Activated CD4-positive, alpha-beta T cell treated with anti-CD3 and anti-CD28 coated beads for 36 hours (primary cell): ENCODE measurements at places on chromosomes 7 and 10.

GRCh38 chr10:68231817-68232251, at the start of gene ATOH7:
TSS of gene ATOH7 (minus strand) at chr10:68232113. CDS start at chr10:68231677, 436 bp downstream.
- no peak for DNase-seq

GRCh38 chr10:97531401-97531986, 32.8 kb downstream of the UBTD1 start:
- DNase-seq = no peak

- DNase-seq = no peak
These were observed 334.4 kb upstream of the CACNA2D1 start for GRCh38 chr7:82778021-82778420.

DNA sequence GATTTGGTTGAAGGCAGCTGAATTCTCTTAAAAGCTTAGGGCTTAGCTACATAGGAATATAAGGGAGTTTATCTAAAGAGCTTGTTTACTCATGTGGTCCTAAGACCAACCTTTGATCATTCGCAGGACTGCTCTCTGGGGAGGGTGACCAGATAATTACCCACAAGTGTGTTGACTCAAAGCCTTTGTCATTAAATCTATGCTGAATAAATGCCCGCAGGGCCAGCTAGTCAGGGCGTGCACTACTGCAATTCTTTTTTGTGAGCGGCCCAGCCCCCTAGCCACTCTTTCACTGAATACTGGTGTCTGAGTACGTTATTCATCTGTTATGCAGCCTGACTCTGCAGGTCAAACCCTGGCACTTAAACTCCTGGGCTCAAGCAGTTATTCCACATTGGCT, 69.6 kb downstream of the AKAP9 start:
- DNase-seq = no peak

- DNase-seq = no peak
These were observed 479.8 kb upstream of the MKI67 start for GRCh38 chr10:128606055-128606454.

DNA sequence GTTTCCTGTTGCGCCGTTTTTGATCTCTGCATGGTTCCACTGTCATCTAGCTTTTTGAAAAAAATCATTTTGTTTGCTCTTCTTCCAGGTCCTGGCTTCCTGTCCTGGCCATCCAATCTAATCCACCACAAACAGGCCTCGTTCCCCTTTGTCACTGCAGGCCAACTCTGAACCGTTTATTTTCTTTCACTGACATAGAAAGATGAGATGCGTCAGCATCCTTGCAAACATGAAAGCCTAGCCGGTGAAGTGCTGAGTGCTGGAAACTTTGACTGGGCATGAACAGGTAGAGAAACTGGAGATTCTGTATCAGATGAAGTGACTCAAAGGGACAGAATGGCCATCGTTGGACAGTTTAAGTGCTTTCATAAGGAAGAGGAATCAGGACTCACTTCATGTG, 1247.8 kb downstream of the TYW1 start:
- DNase-seq = no peak

DNA sequence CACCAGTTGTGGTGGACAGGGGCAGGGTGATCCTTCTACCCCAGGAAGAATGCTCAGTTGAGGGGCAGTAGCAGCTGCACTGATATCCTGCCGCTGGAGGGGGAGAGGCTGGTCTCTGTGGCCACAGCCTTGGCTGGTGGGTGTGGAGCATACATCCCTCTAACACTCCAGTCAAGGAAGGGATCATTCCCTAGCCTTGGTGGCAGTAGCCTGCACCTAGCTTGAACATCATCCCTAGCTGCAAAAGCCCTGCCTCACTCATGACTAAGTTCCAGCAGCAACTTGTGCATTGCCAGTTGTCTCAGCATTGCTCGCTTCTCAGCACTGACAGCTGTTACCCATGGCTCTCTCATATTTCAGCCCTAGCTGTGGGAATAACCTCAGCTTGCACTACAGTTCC, 688.9 kb upstream of the POT1 start:
- DNase-seq = no peak

GRCh38 chr7:101702362-101702850, 73.3 kb upstream of the MYL10 start:
- no peak for DNase-seq

DNA sequence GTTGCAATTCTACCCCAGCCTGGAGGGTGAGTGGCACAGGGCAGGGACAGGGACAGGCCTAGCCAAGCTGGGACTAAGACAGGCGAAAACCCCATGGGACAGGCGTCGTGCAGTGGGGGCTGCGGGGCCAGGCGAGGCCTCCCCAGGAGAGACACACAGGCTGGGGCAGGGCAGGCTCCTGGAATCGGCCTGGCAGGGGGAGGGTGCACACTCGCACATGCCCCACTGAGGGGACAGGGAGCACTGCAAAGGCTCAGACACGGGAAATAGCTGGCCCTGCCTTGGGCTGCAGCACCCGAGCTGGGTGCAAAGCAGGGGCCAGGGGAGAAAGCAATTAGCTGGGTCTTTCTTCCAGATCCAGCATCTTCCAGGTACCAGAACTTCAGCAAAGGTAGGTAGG, 10.4 kb downstream of the LAT2 start:
- no peak for DNase-seq

DNA sequence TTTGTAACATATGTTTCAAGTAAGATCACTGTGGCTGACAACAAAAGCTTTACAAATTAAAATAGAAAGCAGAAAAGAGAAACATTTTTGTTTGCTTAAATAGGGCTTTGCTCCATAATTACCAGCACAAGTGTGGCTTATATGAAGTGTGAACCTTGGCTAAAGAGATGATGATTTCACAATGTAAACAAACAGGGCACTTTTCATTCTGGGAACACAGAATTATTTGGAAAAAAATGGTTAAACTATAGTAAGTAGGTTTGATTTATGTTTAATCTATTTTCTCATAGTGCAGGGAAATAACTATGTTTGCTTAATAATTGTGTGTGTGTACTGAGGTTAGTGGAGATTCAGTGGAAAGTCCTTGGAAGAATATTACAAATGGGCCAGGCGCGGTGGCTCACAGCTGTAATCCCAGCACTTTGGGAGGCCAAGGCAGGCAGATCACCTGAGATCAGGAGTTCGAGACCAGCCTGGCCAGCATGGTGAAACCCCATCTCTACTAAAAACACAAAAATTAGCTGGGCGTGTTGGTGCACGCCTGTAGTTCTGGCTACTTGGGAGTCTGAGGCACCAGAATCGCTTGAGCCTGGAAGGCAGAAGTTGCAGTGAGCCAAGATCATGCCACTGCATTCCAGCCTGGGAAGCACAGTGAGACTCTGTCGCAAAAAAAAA, 19.1 kb upstream of the OTUD1 start:
- DNase-seq = no peak

- no peak for DNase-seq
These were observed 60.6 kb upstream of the FRMD4A start for GRCh38 chr10:14391342-14391741.

GRCh38 chr7:27192546-27193334, 7.2 kb downstream of the HOXA13 start:
- DNase-seq = no peak

DNA sequence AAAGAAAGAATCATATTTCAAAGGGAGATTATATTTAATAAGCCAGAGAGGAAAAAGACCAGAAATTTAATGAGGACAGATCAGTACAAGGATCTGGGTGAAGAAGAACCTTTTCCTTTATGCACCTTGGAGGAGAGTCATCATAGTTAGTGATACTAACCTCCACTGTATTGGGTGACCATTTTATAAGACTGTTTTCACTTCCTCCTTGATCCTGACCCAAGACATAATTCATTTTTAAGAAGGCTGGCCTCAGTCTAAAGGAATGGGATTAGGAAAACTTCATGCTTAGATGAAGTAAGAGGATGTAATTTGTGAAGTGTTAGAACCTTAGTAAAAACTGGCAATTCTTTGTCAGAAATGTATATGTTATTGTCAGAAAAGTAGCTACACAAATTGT, 68.6 kb downstream of the ADAM22 start:
- no peak for DNase-seq

- DNase-seq = no peak
These were observed 55.8 kb upstream of the FGFR2 start for GRCh38 chr10:121654021-121654545.

DNA sequence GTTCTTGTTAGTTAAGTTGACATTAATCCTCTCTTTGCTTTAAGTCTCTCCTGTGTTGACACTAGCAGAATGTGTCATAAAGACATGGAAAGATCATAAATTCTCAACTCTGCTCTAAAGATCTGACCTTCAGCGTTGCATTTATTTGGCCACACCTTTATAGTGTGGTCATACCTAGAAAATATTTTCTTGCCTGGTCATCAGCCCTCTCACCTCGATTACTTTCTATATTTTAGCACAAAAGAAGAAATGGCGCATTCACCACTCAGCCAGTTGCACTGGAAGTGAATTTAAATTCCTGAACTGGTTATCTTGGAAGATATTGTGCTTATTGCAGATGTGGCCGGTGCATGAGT, 96.7 kb upstream of the PDCD4 start:
- no peak for DNase-seq

DNA sequence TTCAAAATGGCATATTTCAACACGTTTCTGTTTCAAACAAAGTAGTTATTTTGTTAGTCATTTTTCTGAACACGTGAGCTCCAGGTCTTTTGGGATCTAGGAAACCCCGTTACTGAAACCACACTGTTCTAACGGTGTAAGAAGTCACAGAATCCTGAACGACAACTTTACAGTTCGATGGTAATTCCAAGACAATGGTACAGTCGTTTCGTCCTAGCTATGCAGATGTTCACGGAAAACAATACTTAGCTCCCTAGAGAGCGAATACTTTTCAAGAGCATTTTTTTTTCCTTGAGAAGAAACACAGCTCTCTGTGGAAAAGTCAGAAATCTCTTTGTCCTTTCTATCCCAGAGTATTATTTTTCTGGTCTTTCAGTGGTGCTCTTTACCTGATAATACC, 254.1 kb downstream of the ADARB2 start:
- no peak for DNase-seq

DNA sequence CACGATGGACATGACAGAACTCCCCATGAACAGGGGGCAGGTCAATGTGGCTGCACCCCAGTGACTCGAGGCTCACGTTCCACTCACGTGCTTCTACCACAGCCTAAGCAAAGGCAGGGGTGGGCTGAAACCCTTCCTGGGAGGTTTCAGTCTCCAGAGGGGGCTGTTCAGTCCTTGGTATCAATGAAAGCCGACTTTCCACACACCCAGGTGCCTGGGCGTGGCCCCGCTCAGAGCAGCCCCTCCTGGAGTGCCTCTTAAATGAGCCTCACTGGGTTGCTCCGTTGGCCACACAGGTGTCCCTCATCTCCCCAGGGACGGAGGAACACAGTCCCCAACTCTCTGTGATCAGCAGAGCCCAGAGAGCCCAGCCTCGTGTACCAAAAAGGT, 90.5 kb upstream of the PDGFA start:
- no peak for DNase-seq

- DNase-seq = no peak
These were observed 362.8 kb downstream of the INHBA start for GRCh38 chr7:41339913-41340676.

- DNase-seq = no peak
These were observed 42.5 kb upstream of the LCOR start for GRCh38 chr10:96789571-96790108.

GRCh38 chr7:27172315-27172774, 1.8 kb downstream of the HOXA10 start:
- no peak for DNase-seq

DNA sequence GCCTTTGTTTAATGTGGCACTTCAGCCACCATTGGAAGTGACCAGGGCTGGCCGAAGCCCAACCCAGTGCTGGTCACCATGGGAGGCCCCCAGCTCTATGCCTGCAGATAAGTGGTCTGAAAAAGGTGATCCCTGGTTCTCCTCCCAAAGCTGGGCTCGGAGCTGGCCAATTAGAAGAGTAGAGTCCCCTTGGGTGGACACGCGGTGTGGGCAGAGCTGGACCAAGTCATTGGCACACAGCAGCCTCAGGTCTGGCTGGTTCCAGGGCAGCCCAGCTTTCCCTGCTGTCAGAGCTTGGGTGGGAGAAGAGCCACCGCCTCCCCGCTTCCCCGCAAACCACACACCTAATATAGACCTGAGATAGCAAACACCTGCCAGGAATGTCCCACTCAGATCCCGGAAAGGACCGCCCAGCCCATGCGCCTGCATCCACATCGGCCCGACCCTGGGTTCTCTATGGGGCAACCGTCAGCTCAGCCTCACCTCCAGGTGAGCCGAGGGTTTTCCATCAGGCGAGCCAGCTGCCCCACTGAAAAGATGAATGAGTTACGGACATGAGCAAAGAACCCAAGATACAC, 84.3 kb downstream of the TCERG1L start:
- no peak for DNase-seq

DNA sequence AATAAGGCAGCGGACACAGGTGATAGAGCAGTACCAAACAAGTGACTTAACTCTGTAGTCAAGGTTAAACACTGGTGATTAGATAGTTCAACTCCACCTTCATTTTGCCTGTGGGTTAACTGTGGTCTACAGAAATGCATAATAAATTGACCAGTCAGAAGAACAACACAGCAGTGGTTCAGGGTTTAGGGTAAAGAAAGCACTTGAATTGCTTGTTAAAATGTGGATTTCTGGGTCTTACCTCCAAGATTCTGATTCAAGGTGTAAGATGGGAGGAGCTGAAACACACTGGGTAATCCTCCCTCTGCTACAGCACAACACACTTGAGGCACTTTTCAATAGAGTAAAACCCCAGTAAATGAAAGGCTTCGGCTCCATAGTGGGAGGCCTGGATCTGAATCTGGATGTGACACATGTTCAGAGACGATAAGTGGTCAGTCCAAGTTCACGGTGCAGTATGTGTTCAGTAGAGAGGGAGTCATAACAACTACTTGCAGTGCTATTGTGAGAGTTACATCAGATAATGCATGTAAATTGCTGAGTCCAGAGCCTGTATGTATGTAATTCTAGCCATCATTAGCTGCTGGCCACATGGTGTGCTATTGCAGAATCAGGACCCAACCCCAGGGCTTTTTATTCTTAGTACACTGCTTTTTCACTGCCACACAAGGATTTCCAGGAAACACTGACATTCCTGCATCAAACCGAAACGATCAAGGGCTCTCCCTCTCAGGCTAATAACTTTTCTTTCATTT, 141.7 kb downstream of the SORCS1 start:
- no peak for DNase-seq

DNA sequence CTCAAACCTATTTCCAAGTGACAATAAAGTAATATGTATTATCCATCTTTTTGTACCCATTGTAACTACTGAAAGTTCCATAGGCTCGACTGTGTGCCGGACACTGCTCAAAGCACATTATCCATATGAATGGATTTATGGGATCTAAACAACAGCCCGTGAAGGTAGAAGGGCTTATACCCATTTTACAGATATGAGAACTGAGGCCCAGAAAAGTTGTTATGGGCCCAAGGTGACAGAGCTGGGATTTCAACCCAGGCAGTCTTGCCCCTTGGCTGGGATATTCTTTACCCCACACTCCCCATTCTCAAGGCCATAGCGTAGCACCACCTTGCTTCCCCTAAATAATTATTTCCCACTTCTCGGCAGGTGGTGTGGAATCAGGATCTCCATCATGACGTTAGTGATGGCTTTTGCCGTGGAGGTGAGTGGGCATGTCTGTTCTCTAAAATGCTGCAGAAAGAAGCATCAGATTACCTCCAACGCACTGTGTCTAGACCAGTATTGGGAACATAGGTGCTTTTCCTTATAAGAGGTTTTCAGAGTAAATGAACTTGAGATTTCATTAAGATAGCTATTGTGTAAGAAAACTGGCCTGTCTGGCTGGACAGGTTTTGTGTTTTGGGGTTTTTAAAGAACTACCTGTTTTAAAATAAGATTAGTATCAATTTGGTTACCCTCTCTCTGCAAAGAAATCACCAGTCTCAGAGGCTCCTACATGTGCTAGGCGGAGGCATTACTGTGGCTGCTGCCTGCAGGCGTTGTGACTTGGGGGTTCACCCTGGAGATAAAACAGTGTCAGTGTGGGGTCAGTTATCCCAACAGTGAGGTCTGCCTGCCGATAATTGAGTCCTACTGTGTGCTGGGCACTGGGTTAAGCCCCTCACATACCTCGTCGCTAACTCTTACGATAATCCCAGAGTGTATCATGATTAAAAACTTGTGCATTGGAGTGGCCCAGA, 85.1 kb upstream of the SDK1 start:
- DNase-seq = no peak
